ENCODE measurements at places on chromosomes 5 and 9. TPM values are rescaled to one million over a fixed set of nuclear protein-coding genes. Genes with fewer than 3 reads are reported as not detected.

- DNase-seq = no peak
Measured at GRCh38 chr9:128503870-128504269, 649 bp upstream of the GLE1 start.

DNA sequence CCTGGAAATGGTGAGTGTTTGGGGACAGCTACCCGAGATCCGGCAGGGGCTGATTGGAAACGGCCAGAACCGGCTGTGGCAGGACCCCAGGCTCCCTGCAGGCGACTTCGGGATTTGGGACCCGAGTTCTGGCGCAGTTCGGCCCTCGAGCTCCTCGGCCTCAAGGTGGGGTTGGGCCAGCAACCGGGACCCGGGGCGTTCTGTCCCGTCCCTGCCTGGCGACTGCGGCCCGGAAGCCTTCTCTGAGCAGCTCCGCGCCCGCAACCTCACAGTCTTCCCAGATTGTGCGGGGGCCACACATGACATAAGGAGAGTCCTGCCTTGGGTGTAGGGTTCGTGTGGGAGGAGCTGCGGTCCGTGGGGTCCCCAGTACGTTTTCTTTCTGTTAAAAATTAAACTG lies 23.2 kb upstream of the NEURL1B start:
- no peak for DNase-seq

DNA sequence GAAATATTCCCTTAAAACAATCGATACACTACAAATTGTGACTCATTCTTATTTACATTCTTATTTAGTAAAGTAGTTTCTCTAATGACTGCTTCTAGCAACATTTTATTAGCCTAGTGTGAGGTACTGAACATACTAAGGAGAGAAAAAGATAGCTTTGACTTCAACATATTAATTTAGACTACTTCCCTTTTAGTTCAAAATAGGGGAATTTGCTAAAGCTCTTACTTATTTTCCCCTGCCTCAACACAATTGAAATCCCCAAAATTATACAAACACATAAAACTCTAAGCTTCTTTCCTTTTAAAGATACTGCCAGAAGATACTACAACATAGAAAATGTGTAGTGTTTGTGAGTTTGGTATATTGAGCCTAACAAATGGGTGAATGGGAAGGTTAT lies 55.2 kb downstream of the ANXA1 start:
- DNase-seq = no peak

DNA sequence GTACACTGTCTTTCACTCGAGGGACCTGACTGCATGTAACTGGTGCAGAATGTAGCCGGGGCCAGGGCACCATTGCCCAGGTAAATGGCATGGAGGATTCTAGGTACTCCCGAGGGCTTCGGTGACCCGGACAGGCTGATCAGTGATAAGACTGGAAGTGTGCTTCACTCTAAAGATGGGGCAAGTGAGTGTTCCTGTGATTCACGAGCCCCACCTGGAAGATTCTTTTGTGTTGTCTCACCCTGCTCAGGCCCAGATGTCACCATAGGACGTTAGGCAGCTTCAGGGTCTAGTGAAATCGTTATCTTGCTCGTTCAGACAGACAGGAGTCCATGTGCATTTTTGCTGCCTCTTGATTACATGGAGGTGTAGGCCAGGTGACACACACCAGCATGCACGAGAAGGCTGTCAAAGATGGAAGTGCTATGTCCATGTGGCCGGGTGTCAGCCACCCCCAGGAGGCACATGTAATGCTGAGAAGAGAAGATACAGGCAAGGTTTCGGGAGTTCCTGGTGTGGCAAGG lies 73.9 kb downstream of the WNK2 start:
- DNase-seq = no peak

DNA sequence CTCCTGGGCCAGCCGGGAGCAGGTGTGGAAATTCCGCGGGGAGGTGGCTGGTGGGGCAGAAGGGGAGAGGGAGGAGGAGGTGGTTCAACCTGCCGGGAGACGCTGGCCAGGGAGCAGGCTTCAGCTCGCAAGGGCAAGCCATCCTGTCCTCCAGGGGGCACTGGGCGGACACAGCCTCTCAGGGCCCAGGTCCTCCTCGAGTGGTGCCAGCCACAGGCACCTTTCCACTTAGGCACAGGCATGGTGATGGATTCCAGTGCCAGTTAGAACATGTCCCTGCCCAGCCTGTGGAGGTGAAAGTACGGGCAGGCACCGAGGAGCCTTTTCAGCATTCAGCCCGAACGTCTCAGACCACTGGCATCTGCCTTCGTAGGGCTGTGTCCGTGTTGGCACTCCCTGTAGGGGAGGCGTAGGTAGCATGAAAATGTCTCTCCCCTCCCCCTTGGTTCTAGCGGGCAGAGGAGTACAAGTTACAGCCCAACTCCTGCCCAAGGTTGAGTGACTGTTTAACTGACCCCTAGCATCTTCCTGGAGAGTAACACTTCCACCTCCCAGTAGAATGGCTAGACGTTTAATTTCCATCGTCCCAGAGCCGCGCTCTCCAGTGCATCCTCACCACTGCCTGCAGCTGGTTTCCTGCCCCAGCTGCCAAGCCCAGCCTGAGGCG lies 48.9 kb downstream of the DAB2IP start:
- no peak for DNase-seq

CDH6 gene
- total RNA-seq = 1.0 TPM

FIBCD1 gene
- total RNA-seq = not detected

PCDHB12 gene
- total RNA-seq = 0.28 TPM

PCDHGC5 gene
- total RNA-seq = 0.19 TPM
